ENCODE measurements at places on chromosomes 6 and 20.

DNA sequence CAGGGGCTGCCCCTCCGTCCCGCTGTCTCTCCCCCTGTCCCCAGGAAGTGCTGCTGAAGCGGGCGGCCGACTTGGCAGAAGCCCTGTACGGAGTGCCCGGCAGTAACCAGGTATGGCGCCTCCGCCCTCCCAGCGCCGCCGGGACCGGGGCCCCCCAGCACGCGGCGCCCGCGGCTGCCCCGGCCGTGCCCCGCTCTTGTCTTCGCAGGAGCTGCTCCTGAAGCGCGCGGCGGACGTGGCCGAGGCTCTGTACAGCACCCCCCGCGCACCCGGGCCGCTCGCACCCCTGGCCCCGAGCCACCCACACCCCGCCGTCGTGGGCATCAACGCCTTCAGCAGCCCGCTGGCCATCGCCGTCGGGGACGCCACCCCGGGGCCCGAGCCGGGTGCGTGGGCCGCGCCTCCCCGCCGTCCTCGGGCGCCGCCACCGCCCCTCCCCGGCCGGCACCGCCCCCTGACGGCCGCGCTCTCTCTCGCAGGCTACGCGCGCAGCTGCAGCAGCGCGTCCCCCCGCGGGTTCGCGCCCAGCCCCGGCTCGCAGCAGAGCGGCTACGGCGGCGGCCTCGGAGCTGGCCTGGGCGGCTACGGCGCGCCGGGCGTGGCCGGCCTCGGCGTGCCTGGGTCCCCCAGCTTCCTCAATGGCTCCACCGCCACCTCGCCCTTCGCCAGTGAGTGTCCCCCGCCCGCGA lies 48.4 kb downstream of the CPXM1 start:
- no peak for DNase-seq

- no peak for DNase-seq
Measured at GRCh38 chr6:155398221-155398620, 57.4 kb downstream of the NOX3 start.

- no peak for DNase-seq
Measured at GRCh38 chr6:161104966-161105365, 113.4 kb downstream of the MAP3K4 start.

DNA sequence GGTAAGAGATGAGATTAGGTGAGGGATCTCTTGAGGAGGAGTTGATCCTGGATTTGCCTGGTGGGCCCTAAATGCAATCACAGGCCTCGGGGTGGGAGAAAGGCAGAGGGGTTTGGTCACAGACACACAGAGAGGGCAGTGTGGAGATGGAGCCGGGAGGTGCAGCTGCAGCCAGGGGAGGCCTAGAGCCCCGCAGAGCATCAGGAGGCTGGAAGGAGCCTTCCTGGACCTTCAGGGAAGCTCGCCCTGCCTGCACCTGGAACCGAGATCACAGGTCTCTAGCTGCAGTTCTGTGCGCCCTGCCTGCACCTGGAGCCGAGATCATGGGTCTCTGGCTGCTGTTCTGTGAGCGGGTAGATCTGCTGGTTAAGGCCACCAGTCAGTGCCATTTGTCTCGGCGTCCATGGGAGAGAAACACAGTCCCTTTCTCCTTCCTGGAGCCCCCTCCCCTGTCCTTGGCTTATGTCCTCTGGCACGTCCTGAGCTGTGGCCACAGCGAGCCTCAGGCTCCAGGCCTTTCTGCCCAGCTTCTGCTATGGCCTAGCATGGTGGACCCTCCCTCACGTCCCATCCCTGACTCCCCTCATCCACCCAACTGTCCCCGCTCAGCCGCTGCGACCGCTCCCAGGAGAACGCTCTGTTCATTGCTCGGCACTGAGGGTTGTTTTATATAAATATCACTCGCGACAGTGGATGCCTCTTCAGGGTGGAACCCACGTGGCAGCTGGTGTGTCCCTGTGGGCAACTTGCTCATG lies 112.0 kb downstream of the DACT2 start:
- no peak for DNase-seq

- no peak for DNase-seq
Measured at GRCh38 chr6:125485757-125486156, 184.0 kb upstream of the HDDC2 start.

DNA sequence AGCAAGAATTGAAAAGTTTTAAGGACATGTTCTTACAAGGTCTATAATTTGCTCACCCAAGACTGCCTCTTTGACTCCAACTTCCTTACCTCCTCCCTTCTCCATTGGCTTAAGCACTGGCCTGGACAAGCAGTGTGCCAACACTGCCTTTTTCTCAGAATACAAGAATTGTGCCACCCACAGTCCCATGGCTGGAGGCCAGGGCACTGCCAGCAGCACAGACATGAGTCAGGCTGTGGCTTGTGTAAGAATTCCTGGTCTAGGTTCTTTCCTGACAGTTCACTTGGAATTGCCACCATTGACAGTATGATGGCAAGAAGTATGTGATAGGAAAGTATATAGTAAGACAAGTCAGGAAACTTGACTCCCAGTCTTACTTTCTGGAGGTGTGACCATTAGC lies 202.7 kb upstream of the MARCKS start:
- no peak for DNase-seq

GRCh38 chr20:20102163-20102562 lies 49.8 kb downstream of the CFAP61 start:
- no peak for DNase-seq
